ENCODE measurements at places on chromosomes 7 and 10.

GRCh38 chr7:2932402-2933251 is 88.5 kb upstream of the GNA12 start:
- DNase-seq: no peak

DNA sequence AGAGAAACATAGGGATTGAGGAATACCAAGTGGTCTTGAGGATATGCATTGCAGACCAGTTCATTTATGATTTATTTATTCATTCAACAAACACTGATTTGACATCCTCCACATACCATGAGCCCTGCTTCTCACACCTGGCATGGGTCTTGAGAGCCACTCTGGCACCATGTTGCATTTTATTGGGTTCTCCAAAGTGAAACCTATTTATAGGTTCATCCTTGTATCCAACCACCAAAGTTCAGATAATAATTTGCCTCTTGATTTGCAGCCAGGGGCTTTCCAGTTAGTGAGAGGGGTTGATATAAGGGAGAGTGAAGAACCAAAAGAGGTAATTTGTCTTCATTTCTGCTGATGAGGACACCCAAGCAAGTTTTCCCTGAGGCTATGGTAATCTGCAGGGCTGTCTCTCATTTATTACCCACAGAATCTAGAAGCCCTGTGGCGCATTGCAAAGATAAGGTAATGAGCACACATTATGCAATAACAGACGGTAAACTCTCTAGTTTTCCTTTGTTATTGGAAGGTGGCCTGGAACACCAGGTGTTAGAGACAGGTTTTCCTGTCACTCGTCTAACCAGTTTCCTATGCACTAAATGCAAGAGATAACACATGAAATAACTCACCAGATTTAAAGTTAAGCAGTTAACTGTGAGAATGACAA is 28.8 kb upstream of the ICA1 start:
- no peak for DNase-seq

DNA sequence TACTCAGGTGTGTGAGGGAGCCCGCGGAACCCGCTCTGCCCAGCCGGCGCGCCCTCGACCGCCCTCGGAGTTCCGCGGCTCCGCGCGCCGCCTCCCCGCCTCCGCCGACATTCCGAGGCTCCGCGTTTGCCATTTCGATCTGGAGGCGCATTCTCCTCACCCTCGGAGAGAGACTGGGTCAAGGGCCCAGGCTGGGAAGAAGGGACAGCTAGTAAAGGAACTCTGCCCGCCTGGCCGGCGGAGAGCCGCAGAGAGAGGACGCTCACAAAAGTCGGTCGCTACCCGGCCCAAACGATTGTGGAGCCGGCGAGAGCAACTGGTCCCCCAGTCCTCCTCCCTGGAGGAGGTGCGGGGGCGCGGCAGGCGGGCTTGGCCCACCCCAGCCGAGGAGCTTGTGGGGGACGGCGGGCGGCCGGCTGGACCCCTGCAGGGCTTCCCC is 74.5 kb upstream of the LEP start:
- DNase-seq: no peak

- no peak for DNase-seq
Measured at GRCh38 chr10:114517368-114518250, 113.3 kb upstream of the AFAP1L2 start.

DNA sequence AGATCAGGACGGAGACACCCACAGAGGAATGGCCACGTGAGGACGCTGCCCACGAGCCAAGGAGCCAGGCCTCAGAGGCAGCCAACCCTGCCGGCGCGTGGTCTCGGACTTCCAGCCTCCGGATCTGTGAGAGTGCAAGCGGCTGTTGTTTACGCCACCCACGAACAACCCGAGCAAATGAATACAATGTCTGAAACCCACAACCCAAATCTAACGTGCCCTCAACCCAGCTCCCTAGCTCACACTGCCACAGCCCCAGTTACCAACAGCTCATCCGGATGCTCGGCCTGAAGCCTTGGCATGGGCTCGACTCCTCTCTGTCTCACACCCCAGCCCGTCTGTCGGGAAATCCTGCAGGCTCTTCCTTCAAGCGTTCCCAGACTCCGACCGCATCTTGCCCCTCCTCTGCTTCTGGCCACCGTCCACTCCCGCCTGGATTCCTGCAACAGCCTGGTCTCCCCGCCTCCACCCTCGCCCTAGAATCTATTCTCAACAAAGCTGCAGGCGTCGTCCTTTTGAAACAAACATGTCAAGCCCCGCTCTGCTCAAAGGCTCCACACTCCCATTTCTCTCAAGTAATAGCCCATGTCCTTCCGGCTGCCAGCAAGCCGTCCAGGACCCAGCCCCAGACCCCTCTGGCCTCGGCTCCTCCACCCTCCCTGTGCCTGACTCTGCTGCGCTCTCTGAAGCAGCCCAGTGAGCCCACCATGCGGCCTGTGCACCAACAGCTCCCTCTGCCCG is 35.3 kb downstream of the STK32C start:
- DNase-seq: no peak

GRCh38 chr7:13041368-13041988 is 354.0 kb downstream of the ARL4A start:
- DNase-seq: no peak

All from stimulated activated CD8-positive, alpha-beta memory T cell treated with anti-CD3 and anti-CD28 coated beads, Interleukin-7, amount 100 ng/mL, for 1 hour (primary cell).